NCI-H1417 treated with DMSO at 0.1 percent for 48 hours (cell line): ENCODE measurements at places on chromosomes 4 and X.

GRCh38 chrX:38426785-38427184 is 74.4 kb downstream of the OTC start:
- no peak for DNase-seq

- no peak for DNase-seq
Observed at GRCh38 chr4:3287271-3287971, 5.4 kb upstream of the RGS12 start.

- DNase-seq = no peak
Observed at GRCh38 chrX:116379854-116380253, 56.6 kb upstream of the SLC6A14 start.

DNA sequence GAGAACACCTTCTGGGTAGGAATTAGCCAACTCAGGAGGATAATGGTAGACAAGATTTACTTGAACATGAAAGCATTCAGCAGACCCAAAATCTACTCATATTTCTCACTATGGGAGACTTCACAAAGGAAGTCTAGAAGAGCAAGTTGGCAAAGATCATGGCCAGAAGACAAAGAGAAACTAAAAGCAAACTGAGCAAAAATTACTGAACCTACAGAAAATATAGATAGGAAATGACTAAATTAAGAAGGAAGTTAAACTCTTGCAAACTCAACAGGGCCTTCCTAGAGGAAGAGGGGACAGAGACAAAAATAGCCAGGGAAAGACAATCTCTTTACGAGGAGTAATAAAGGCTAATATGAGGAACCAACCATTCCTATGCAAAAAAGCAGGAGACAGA is 18.7 kb downstream of the CORIN start:
- DNase-seq = no peak

- DNase-seq = no peak
Observed at GRCh38 chrX:118688935-118689334, 38.5 kb upstream of the IL13RA1 start.

GRCh38 chr4:164847016-164847415 is 30.0 kb upstream of the APELA start:
- no peak for DNase-seq

- no peak for DNase-seq
Observed at GRCh38 chr4:147480891-147481576, at the start of gene EDNRA. Gene EDNRA, plus strand, starts transcription at chr4:147481097. Its CDS starts 4,585 bp downstream, at chr4:147485682.

GRCh38 chr4:185869427-185869826 is 57.4 kb upstream of the SORBS2 start:
- no peak for DNase-seq

GRCh38 chrX:123361371-123361770 is 177.3 kb downstream of the GRIA3 start:
- no peak for DNase-seq

DNA sequence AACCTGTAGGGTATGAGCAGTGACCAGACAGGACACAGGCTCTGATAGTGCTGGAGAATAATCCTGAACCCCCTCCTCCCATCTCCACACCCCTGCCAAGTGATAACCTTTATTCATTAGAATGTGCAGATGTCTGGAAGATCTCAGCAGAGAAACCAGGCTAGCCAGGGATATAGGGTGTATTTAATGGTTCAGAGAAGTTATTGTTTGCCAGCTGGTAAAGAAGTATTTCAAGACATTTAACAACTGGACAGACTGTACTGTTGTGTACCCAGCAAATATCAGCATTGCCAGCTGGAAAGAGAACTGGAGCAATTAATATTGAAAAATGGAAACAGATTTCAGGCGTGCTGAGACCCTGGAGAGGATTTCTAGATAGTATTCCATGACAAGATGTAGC is 94.5 kb downstream of the RASGEF1B start:
- DNase-seq = no peak

DNA sequence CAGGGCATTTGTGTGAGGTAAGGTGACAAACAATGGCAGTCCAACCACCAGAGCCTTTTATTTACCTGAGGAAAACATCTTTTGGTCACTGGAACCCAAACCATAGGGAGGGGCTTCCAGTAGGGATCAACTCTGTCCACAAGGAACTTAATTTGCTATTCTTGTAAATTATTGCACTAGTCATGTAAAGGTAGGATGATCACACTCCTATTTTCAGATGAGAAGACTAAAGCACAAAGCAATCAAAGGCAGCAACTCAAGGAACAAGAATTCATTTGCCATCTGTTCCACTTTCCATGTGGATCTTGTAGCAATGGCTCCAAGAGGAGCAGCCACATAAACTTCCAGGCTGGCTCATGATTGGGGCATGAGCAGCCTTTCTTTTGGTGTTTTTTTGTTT is 35.3 kb downstream of the CD99L2 start:
- no peak for DNase-seq
